ENCODE measurements at places on chromosomes 5 and 9.

DNA sequence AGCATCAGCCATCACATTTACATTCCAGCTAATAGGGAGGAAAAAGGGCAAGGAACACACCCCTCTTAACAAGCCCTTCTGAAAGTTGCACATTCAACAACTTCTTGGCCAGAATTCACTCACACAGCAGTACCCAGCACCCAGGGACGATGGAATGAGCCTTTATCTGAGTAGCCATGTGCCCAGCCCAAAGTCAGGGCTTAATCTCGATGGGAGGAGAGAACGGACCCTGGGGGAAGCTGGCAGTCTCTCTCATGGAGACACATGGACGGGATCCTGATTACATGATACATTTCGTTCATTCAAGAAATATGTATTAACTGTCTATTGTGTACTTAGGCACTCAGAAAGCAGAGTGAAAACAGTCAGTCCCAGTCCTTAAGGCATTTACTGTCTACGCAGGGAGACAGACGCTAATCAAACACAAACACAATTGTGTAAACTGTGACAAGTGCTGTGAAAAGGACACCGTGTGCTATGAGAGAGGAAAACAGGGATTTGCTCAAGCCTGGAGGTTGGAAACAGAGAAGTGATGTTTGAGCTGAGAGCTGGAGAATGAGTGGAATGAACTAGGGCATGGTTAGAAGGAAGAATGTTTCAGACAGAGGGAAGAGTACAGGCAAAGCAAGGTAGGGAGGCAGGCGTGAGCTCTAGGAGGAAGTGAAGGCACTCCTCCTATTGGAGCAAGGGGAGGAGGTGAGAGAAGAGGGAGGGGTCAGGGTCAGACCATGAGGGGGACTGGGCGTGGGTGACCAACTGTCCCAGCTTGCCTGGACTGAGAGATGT is 7.4 kb downstream of the OTULINL start:
- DNase-seq, result no peak

DNA sequence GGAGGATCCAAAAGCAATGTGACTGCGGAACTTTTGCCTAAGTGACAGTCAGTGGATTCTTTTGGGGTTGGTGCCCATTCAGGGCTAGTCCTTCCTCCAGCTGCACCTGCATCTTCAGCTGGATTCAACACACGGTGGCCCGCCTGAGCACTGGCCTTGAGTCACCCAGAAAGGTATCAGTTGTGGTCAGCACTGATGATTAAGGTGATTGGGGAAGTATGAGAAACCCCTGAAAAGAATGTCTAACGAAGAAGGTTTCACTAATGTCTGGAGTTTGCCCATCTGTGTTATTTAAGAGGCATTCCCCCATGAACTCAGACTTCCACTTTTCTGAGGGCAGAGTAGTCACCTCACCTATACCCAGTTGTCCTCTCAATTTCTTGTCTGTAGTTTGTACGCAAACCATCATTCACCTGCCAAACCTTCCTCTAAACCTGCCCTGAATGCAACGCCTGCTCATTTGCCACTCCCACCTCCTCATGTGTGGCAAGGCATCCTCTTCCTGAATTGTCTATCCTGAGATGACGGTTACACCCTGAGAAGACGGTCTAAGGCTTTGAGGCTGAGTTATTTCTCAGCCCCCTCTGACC is 27.2 kb downstream of the CSF2 start:
- DNase-seq, result no peak

- DNase-seq, result peak; percentile 22
Measured at GRCh38 chr9:4929917-4930316, 55.2 kb upstream of the JAK2 start.

DNA sequence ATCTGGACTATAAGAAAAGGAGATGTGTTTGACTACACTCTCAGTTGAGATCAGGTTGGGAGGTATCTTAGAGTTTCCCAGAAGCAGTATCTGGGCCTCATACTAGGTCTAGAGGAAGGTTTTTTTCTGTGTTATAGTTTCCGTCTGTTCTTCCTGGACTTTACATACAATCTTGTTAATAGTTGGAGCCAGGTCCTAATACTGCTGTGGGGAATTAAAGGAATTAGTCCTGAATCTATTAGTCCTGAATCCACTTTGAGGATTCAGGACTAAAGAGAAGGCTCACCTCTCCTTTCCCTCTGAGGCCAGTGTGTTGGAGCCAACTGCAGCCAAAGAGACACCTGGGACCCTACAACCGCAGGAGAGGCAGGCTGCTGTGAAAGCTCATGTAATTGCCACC is 445.7 kb upstream of the CLINT1 start:
- DNase-seq, result no peak
